ENCODE measurements at places on chromosomes 6 and 20.

DNA sequence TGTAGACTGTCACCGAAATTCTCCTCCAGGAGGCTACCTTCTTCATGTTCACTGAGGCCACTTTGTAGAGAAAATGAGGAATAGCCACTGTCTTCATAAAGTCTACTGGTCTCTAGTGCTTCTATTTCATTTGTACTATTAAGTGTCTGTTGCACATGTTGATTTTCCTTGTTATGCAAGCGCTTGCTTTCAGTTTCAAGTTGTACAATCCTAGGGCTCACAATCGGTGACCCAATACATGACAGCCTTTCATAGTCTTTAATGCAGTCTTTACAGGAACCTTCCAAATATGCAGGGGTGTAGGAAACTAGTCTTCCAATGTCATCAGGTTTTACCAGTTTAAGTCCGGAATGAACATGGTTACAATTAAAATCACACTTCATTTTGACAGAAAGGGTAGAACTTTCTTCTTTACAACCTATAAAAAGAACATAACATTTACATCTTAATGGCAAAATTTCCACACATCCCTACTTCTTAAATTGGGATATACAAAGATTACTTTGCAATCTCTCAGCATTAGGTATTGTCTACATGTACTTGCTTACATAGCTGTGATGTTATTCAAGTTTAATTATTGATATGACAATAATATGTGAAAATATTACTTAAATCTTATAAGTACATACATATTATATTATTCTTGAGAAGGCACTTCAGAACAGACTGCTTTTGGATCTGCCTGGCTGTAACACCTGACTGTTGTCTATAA, 7.5 kb downstream of the FBXO5 start:
- no peak for DNase-seq

GRCh38 chr6:84581494-84582259, 182.7 kb downstream of the TBX18 start:
- no peak for DNase-seq

GRCh38 chr6:150325066-150325772, 43.6 kb upstream of the IYD start:
- DNase-seq: no peak

DNA sequence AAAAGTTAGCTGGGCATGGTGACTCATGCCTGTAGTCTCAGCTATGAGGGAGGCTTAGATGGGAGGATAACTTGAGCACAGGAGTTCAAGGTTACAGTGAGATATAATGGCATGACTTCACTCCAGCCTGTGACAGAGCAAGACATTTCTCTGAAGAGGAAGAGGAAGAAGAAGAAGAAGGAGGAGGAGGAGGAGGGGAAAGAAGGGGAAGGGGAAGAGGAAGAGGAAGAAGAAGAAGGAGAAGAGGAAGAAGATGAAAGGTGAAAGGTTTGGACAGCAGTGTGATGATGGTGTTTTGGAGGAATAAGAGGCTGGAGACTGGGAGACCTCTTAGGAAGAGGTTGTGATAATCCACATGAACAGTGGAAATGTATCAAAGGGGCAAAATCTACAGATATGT, 410.7 kb upstream of the JAG1 start:
- DNase-seq: no peak

DNA sequence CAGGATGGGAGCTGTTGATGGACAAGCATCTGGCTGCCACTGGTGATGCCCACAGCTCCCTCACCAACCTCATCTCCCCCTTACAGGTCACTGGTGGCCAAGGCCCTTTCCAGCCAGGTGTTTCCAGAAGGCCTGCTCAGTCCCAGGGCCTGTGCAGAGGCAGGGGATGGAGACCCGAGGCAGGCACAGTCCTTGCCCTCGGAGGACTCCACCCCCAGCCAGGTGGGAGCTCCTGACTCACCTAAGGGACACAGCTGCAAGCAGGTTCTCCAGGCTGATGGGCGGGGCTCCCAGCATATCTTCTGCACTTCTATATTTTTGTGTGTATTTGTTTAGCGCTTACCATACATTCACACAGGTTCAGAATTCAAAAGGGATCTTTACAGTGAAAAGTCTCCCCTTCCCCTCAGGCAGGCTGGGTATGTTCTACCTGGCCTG, 17.4 kb downstream of the PRPH2 start:
- DNase-seq: no peak

GRCh38 chr6:167506443-167507301, 181.8 kb downstream of the TTLL2 start:
- no peak for DNase-seq

DNA sequence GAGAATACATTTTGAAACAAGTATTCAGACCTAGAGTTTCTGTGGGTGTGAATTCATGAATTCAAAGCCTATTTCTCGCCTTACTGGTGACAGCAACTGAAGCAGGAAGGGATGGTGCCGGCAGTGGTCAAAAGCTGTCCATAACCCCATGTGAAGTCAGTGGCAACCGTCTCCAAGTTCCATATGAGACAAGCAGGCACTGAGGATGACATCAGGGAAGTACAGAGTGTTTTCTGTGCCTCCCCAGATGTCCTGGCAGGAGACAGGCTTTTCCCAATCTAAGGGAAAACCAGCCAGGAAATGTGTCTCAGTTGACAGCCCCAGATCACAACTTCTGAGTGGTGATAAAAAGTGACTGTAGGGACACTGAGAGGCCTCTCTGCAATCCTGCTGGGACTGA, 66.6 kb downstream of the HIVEP2 start:
- no peak for DNase-seq

- no peak for DNase-seq
Measured at GRCh38 chr6:145588981-145589380, 146.3 kb downstream of the EPM2A start.

DNA sequence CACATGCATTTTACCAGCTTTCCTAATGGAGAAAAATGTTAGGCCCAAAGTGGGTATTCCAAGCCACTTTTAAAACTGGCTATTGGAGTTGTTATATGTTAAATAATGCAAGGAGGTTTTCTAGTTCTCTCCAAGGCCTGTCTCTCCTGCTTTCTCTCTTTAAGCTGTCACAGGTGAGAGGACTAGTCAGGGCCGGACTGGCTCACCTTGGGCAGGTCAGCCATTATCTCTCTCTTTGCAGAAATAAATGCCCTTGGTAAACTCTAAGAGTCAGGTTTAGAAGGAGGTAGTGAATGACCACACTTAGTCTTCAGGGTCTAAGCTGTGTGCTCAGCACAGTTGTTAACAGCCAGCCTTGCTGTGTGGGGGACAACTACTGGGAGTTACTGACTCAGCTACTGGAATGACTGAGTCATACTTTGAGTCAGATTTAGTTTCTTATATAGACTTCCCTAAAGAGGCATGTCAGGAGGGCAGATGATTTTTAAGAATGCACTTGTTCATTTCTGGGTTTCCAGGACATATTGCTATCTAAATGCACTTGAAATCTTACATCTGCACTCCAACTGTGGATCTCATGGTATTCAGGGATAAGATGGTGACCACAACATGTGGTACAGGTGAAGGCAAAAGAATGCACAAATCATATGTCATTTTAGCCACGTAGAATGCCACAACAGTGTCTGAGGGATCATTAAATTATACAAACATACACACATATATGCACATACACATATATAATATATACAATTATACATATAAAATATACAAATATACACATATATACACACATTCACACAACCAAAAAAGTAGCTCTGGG, 719.4 kb downstream of the EPM2A start:
- no peak for DNase-seq

GRCh38 chr6:137765059-137765458, 102.0 kb upstream of the TNFAIP3 start:
- no peak for DNase-seq

DNA sequence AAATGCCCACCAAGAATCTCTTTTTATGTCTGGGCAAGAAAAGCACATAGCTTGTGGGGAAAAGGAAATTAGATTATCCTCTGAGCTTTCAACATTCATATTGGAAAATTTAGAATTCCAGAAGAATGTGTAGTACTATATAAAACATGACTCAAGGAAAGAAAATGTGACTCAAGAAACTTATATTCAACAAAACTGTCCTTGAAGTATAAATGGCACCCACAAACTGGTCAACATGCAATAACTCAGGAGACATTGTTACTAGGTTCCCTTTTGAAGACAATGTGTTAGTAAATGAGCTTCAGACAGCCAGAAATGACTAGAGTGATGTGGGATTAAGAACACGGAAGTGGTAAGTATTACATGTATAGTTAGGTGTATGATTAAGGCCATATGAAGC, 26.1 kb upstream of the TINAG start:
- no peak for DNase-seq

GRCh38 chr6:168971549-168971948, 282.1 kb downstream of the THBS2 start:
- DNase-seq: no peak

- DNase-seq: no peak
Measured at GRCh38 chr20:62405108-62405980, 1.7 kb downstream of the CABLES2 start.

DNA sequence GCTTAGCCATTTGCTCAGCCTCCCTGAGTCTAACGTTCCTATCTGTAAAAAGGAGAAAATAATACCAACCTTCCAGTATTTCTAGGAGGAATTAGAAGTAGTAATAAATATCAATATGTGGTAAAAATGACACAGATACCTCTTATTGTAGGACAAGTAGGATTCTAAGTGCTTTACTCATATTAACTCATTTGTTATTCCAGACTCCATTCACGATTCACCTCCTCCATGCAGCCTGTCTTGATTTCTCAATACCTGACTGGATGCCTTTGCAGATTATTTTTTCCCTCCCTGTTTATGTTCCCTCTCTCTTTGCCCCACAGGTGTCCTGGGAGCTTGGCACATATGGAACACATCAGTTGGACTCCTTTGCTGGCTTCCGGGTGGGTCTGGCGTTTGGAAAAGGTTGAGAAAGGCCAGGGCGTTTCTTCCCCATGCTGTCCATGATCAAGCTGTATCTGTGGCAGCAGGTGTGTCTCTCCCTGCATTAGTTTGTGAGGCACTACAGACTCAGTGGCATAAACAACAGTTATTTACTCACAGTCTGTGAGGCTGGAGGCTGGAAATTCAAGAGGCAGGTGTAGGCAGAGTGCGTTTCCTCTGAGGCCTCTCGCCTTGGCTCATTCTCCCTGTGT, 10.7 kb upstream of the DUSP22 start:
- DNase-seq: no peak

DNA sequence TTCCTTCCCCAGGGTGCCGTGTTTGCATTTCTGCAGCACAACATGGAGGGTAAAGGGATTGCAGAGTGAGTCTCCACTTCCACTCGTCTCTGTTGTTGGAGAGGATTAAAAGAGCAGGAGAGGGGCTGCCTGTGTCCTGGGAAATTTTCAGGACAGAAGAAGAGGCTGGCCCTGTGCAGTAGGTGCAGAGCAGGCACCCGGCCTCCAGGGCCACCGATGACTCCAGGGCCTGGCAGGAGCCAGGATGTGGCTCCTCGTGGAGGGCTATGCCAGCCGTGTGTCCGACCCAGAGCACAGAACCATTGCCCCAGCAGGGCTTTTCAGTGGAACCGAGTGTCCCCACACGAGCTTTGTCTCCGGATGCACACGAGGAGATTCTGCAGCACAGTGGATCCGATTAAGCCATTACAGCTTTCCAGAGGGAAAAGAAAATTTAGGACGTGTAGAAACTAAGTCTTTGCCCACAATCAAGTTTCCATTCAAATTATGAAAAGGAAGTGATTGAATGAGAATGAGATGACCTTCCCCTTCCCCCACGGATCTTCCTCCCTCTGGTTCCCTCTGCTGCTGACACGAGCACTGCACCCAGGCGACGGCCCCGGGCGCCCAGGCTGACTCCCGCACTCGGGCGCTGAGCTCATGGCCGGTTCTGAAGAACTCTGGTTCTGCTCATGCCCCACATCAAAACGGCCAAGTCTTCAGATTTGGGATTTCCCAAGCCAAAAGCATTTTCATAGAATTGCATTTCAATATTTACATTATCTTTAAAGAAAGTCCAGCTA, 43.1 kb upstream of the UNC93A start:
- DNase-seq: no peak

DNA sequence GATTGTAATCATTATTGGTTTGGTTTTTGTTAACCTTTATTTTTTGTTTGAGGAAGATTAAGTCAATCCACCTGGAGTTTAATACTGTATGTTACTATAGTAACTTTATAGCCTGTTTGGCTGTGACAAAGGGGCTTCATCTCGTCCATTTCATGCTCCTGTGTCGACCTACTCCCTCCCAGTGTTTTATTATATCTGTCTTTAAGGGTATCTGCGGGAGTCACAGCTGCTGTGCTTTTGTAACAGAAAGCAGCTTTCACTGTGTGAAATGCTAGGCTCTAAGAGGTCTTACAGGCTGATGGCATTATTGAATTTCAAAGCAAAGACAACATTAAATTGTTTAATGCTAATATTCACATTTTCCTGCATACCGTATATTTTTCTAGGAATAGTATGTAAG, 698.0 kb upstream of the POU3F2 start:
- DNase-seq: no peak

DNA sequence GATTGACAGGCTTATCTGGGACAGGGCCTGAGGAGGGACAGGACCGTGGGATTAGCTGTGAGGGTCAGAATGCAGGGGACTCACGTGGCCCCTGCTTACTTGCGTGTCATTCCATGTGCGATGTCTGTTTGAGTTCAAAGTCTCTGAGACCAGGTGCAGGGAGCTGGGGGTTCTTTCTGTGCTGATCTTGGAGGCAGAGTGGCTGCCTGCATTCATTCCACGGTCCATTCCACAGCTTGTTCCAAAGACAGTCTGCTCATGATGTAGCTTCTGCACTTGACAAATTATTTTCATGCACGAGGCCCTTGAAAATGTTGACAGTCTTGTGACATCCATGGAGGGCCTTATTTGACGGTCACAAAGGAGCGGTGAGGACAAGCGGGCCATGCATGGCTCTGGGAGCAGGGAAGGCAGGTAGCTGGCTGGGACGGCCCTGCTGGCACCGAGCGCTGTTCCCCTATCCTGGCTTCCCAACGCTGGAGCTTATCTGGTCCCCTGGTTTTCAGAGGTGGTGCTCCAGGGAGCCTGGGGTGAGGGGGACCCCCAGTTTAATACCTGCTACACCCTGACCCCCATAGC, 156.3 kb upstream of the RNF24 start:
- no peak for DNase-seq

DNA sequence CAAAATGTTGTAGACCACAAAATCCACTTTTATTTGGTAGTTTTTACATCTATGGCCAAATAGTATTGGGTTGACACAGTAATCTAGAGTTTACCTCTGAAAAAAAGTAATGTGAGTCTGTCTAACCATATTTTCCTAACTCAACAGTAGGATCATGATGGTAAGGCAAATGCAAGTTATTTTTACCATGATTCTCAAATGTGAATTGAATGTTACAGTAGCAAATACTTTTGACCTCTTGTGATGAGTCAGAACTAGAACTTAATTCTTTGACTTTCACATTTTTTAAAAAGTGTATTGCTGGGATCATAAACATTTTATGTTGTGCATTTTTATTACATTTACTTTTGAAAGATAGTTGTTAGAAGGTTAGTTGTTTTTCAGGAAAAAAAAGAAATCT, 22.0 kb downstream of the RNF146 start:
- DNase-seq: no peak

Measured in NCI-H524 treated with DMSO at 0.1 percent for 48 hours (cell line).